Right lung (tissue), 10 donors: ENCODE measurements at places on chromosomes 4 and X.
A peak's percentile ranks its signal among the peaks of the same experiment; 100 is the strongest.

DNA sequence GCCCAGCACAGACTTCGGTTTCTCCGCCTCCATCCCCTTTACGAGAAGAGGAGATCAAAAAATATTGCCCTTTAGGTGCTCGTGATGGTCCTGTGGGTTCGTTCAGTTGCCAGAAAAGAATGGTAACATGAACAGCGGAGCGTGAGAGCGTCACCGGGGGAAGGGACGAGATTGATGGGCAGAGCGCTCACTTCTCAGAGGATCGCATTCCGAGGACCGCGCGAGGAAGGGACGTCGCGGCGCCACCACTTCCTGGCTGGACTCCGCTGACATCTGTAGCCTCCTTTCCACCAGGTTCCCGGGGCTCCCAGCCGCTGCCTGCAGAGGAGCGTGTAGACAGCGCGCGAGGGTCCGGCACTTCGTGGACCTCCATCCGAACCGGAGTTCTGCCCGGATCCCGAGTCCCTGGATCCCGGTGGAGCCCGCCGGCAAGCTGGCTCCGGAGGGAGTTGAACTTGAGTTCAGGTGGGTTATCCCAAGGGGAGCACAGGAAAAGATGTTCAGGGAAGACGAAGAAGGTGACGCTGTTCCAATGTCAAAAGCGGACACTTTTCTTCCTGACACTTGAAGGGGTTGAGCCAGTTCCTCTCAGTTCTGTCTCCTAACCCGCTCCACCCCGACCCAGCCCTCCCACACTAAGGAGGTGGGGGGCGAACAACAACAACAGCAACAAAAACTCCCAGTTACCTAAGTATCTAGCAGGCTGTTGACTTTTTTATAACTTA lies 484 bp downstream of the GALNTL6 start:
- DNase-seq = no peak

GRCh38 chr4:47641755-47642154 lies 156.7 kb downstream of the ATP10D start:
- no peak for DNase-seq

GRCh38 chr4:2857349-2857927 lies 13.8 kb downstream of the ADD1 start:
- no peak for DNase-seq

GRCh38 chrX:43016021-43016420 lies 238.1 kb upstream of the PPP1R2C start:
- DNase-seq = peak; percentile 57

GRCh38 chr4:63589796-63590195 lies 819.5 kb downstream of the TECRL start:
- no peak for DNase-seq

- DNase-seq = no peak
These were observed 57.0 kb upstream of the MAP9 start for GRCh38 chr4:155433636-155434360.

- no peak for DNase-seq
These were observed 16.4 kb upstream of the PORCN start for GRCh38 chrX:48492293-48492910.

DNA sequence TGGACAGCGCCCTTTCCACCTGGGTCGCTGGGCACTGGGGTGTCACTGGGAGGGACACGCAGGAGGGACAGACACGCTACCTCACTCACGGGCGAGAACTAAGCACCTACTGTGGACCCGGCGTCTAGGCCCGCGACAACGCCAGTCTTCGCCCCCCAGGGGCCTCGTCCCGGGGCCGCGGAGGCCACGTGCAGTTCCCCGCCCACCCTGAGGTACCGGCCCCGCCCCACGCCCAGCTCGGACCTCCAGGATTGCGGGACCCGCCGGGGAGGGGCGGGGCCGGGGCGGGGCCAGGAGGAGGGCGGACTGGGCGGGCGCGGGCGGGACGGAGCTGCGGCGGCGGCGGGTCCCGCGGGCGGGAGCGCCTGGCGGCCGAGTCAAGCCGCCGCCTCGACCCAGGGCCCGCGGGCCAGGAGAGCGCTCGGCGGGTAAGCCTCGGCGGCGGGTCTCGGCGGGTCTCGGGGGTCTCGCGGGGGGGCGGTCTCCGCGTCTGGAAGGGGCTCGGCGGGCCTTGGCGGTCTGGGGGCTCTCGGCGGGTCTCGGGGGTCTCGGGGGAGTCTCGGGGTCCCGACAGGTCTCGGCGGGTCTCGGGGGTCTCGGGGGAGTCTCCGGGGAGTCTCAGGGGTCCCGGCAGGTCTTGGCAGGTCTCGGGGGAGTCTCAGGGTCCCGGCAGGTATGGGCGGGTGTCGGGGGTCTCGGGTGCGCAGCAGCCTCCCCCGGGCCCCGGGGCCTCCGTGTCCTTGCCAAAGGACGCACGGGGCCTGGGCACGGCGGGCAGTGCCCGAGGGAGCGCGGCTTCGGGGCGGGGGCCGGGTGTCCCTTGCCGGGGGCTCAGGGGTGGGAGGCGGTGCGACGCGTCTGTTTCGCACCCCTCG lies at the start of gene SH3BP2:
Gene SH3BP2, plus strand, starts transcription at position 375 of the 875 bp plus-strand sequence. CDS start 27,533 bp downstream, outside the sequence.
- no peak for DNase-seq

- no peak for DNase-seq
These were observed 432.6 kb upstream of the GALNT7 start for GRCh38 chr4:172736046-172736445.

- peak; percentile 11 for DNase-seq
These were observed 315.6 kb downstream of the GPAT3 start for GRCh38 chr4:83851261-83852084.

DNA sequence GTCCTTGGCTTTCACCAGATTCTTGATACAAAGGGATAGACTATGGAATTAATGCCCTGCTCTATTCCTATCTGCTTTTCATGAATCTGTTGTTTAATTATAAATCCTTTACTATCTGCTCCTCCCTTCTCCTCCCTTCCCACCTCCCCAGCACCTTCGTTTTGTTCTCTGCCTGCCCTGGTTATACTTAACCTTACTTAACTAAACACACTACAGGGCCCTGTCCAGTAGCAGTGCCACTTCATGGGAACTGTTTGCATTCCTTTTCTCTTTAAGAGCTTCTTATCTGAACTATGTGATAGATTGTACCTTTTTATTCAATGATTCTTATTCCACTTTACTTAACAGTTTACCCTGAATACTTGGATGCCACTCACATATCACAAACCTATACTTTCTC lies 830 bp downstream of the HOPX start:
- DNase-seq = no peak

DNA sequence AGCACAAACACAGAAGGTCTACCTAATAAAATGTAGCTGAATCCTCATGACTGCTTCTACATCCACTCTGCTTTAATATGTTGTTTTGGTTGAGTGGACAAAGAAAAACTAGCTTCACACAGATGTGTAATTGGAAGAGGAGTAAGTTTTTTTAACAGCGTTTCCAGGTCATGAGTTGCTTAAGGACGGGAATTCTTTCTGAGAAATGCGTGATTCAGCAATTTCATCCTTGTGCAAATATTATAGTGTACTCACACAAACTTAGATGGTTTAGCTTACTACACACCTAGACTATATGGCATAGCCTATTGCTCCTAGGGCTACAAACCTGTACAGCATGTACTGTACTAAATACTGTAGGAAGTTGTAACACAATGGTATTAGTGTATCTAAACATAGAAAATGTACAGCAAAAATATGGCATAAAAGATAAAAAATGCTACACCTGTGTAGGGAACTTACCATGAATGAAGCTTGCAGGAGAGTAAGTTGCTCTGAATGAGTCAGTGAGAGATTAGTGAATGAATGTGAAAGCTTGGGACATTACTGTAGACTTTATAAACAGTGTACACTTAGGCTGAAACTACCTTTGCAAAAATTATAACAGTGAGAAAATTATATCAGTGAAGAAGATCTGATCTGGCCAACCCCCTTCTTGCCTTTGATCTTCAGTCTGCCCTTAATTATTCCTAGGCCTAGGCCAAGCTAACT lies 70.8 kb upstream of the IL15 start:
- DNase-seq = no peak

GRCh38 chr4:107825072-107825824 lies 516 bp downstream of the SGMS2 start:
- peak; percentile 29 for DNase-seq

DNA sequence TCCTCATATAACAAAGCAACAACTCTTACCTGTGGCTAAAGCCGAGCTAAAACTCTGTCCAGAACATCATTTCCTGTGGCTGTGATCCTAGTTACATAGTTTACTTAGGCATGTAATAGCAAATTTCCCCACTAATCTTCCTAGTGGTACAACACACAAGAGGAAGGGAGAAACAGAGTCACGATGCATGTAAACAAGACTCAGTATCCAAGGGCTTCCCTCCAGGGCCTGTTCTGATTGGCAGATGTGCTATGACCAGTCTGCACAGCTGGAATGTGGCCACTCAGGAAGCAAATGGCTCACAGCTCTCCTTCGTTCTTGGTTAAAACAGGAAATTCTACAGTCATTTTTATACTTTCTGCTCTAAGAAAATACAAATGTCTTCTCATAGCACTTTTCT lies 49.2 kb upstream of the PRSS48 start:
- peak; percentile 62 for DNase-seq

GRCh38 chrX:103498786-103499185 lies 20.5 kb downstream of the RAB40A start:
- no peak for DNase-seq

GRCh38 chr4:113411496-113411938 lies 350.0 kb downstream of the CAMK2D start:
- DNase-seq = no peak

GRCh38 chr4:137559801-137560200 lies 27.5 kb upstream of the PCDH18 start:
- no peak for DNase-seq

DNA sequence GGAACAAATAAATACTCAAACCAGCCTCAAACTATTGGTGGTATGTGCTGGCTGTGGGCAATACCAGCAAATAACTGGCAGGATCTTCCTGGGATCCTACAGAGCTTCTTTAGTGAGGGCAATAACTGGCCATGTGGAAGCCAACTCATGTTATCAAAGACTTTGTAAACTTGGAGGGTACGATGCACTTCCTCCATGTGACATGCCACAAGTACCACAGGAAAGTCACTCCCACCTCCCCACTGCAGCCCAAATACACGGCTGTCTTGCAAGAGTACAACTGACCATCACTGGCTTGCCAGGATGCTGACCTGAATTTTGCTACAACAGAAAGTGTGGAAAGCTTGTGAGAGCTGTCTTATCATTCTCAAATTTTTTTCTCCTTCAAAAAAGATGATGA lies 93.3 kb upstream of the MAML3 start:
- no peak for DNase-seq
